H9 (cell line): ENCODE measurements at places on chromosomes 12 and 14. TPM values are rescaled to one million over a fixed set of nuclear protein-coding genes. Genes with fewer than 3 reads are reported as not detected.
A peak's percentile ranks its signal among the peaks of the same experiment; 100 is the strongest.

The TAS2R9 gene
- not detected in 2 replicates for total RNA-seq

DNA sequence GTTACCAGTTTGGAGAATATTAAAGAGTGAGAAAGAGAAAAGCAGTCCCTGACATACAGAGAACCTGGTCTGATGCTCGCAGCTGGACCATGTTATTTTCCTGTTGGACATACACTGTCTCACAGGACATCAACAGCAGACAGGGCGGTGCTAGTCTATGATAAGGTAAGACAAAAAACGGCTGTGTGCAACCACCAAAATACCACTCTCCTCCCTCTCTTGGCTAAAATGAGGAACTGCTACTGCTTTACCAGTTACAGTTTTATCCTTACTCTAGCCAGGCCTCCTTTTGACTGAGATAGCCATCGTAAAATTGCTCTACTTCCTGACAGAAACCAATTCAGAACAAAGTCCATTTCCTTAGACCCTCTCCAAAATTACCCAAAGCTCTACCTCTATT lies 47.0 kb upstream of the ERGIC2 start:
- no peaks in the 10 kb centered on the region for H3K4me1 ChIP-seq
- H3K27ac ChIP-seq, result no peak overlapping the region
- H3K36me3 ChIP-seq, result peaks cover 8% of the 10 kb centered on the region
- H3K4me3 ChIP-seq, result no peak overlapping the region
- DNase-seq, result no peak

The IGF1 gene
- not detected in 2 replicates for total RNA-seq

GRCh38 chr12:18837025-18837424 lies 99.1 kb downstream of the CAPZA3 start:
- H3K4me1 ChIP-seq, result no peaks in the 10 kb centered on the region
- DNase-seq, result no peak
- H3K27ac ChIP-seq, result no peak overlapping the region
- peaks cover 11% of the 10 kb centered on the region; the same call in 2 of the 3 replicates for H3K36me3 ChIP-seq

- H3K27me3 ChIP-seq, result no peaks in the 10 kb centered on the region
- no peaks in the 10 kb centered on the region for H3K4me1 ChIP-seq
- peaks cover 65% of the 10 kb centered on the region for H3K36me3 ChIP-seq
- no peak overlapping the region for H3K4me3 ChIP-seq
- no peak for DNase-seq
These were observed 51.9 kb downstream of the ZFYVE26 start for GRCh38 chr14:67764496-67764895.

GRCh38 chr12:105109465-105110212 lies 2.1 kb downstream of the WASHC4 start:
- peak overlapping the region; percentile 95 for H3K4me3 ChIP-seq
- peaks cover 8% of the 10 kb centered on the region for H3K36me3 ChIP-seq

The CMTM5 gene
- not detected in 2 replicates for total RNA-seq

- H3K4me1 ChIP-seq, result no peaks in the 10 kb centered on the region
- H3K27me3 ChIP-seq, result no peaks in the 10 kb centered on the region
- no peak overlapping the region for H3K27ac ChIP-seq
- DNase-seq, result no peak
- peaks cover 34% of the 10 kb centered on the region for H3K36me3 ChIP-seq
These were observed 7.4 kb downstream of the RAN start for GRCh38 chr12:130879212-130879686.

GRCh38 chr12:25361511-25361910 lies 110.8 kb upstream of the KRAS start:
- H3K27me3 ChIP-seq, result no peaks in the 10 kb centered on the region
- H3K27ac ChIP-seq, result no peak overlapping the region
- no peaks in the 10 kb centered on the region for H3K4me1 ChIP-seq
- no peak for DNase-seq

DNA sequence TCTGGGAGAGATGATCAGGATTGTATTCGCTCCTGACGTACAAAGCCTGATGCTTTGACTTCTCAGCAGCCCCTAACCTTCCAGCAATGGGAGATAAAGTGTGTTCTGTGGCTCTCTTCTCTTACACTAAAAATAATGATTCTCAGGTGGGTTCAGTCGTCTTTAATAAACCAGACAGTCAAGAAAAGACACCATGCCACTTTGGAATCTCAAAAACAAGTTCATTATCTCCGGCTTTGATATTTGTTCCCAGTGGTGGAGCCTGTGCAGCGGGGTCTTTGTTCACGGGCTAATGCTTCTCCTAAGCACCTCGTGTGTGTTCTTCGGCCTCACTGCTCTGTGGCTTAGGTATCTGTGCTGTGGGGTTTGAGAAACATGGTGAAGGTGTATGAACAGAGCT lies 1.6 kb downstream of the ACVR1B start:
- H3K36me3 ChIP-seq, result no peaks in the 10 kb centered on the region
- H3K4me3 ChIP-seq, result peak overlapping the region; percentile 89
- H3K4me1 ChIP-seq, result no peaks in the 10 kb centered on the region
- no peak overlapping the region for H3K27ac ChIP-seq
- no peak for DNase-seq
- peaks cover 19% of the 10 kb centered on the region; the same call in 1 of the 2 replicates for H3K27me3 ChIP-seq

DNA sequence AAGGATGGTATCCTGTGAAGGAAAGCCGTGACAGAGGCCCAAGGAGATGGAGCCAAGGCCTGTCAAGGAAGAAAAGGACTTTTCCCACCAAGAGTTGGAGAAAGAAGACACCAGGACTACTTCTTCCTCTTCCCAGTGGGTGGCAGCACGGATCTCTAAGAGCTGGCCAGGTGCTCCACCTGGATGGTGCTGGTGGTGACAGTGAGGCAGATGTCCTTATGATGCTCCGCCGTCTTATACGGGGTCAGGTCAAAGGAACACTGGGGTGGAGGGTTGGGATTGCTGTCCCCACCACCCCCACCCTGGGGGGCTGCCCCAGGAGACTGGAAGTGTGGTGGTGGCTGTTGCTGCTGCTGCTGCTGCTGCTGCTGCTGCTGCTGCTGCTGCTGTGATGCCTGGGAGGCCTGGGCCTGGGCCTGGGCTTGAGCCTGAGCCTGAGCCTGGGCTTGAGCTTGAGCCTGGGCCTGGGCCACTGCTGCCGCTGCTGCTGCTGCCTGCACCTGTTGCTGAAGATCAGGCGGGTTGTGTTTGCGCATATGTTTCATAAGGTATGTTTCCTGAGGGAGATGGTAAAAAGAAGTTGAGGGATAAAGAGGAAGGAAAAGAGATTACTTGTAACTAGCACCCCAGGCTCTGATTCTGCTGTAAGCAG lies 4.8 kb upstream of the ING4 start:
- DNase-seq, result peak; percentile 66
- peaks cover 52% of the 10 kb centered on the region for H3K36me3 ChIP-seq
- H3K27ac ChIP-seq, result no peak overlapping the region
- no peaks in the 10 kb centered on the region for H3K27me3 ChIP-seq
- no peak overlapping the region for H3K4me3 ChIP-seq

The OR6C70 gene
- total RNA-seq, result not detected in 2 replicates

The FAR2 gene
- 17.9 and 22.1 TPM in 2 replicates for total RNA-seq

DNA sequence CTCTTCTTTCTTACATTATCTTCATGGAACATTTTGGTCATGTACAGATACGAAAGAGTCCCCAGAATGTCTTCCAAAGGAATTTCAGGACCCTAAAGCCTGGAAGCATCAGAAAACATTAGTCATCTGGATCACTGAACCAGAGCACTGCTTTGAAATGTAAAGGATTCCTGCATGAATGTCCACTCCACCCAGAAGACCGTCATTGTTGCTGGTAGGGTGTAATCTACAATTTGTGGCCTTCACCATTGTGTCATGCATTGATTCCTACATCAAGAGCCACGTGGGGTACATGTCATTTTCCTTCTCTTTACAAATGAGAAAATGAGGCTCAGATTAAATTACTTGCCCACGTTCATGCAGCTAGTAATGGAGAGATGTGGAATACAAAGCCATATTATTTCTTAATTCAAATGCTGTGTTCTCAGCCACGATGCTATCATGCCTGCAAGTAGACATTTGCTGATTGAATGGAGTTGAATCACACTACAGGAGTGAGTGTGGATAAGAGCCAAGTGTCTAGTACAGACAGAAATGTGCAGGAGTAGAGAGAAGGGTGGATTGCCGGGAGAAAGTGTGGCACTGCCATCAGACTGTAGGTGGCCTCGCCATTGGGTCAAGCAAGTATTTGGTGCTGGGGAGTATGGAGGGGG lies 231.2 kb downstream of the C12orf75 start:
- H3K36me3 ChIP-seq, result no peaks in the 10 kb centered on the region
- H3K27ac ChIP-seq, result no peak overlapping the region
- no peak for DNase-seq
- no peak overlapping the region for H3K4me3 ChIP-seq
- peaks cover 7% of the 10 kb centered on the region; the same call in 1 of the 2 replicates for H3K4me1 ChIP-seq

The PRH1 gene
- 14.9 and 15.8 TPM in 2 replicates for total RNA-seq

The CIDEB gene
- not detected in 2 replicates for total RNA-seq

DNA sequence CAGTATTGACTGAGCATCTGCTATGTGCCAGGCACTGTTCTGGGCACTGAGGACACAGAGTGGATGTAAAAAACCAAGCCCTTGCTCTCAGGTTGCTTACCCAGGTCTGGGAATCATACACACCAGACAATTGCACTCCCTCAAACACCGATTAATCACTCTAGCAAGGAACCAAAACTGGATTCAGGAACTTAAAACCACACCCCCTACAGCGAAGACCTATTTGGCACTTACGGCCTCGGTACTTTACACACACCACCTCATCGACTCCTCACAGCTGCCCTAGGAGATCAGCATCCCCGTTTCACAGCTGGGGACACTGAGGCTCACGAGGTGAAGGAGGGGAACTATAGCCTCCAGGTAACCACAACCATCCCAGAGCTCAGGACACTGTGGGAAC lies 1.6 kb downstream of the GLTP start:
- peak overlapping the region; percentile 96 for H3K4me3 ChIP-seq
- H3K36me3 ChIP-seq, result no peaks in the 10 kb centered on the region
- DNase-seq, result no peak
- H3K27ac ChIP-seq, result no peak overlapping the region

DNA sequence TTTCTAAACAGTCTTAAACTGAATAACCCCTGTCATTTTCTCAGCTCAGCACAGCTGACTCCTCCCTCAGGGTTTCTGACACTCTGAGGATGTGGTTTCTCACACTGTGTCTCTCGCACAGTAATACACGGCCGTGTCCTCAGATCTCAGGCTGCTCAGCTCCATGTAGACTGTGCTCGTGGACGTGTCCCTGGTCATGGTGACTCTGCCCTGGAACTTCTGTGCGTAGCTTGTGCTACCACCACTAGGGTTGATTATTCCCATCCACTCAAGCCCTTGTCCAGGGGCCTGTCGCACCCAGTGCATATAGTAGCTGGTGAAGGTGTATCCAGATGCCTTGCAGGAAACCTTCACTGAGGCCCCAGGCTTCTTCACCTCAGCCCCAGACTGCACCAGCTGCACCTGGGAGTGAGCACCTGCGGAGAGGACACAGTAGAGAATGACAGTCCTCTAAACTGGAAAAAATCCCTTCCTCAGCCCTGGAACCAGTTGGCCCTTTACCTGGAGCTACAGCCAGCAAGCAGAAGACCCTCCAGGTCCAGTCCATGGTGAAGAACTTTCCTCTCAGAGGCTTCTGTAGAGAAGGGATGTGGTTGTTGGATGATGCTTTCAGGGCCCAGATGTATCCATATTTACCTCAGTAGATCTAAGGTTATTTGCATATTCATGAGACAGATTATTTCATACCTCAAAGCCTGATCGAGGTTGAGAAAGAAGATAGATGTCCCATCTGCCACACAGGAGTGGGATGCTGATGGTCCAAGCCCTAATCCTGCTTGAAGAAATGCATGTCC lies 984.8 kb downstream of the TMEM121 start:
- H3K4me1 ChIP-seq, result no peaks in the 10 kb centered on the region
- no peak for DNase-seq
- no peaks in the 10 kb centered on the region for H3K27me3 ChIP-seq
- H3K4me3 ChIP-seq, result no peak overlapping the region
- peaks cover 46% of the 10 kb centered on the region for H3K36me3 ChIP-seq

DNA sequence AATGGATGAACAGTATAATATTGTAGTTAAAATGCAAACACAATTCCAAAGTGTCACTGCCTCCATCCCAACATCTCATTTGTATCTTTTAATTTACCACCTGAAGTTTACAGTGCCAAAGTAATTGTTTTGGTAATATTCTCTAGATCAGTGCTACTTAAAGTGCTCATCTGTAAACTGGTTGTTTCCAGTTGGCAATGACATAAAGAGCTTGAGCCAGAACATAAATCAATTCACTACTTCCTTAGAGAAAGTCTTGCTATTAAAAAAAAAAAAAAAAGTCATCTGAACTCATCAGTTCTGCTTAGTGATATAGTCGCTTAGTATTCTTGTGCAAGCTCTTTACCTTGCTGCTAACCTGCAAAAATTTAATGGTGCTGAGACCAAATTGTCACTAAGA lies 16.4 kb downstream of the PLCZ1 start:
- no peak for DNase-seq
- no peak overlapping the region for H3K27ac ChIP-seq
- no peaks in the 10 kb centered on the region for H3K36me3 ChIP-seq
- H3K4me3 ChIP-seq, result no peak overlapping the region
- no peaks in the 10 kb centered on the region for H3K4me1 ChIP-seq
- no peaks in the 10 kb centered on the region for H3K27me3 ChIP-seq

- H3K36me3 ChIP-seq, result no peaks in the 10 kb centered on the region
- H3K27ac ChIP-seq, result no peak overlapping the region
- H3K27me3 ChIP-seq, result no peaks in the 10 kb centered on the region; the same call in 1 of the 2 replicates
- peaks cover 1% of the 10 kb centered on the region; the same call in 1 of the 2 replicates for H3K4me1 ChIP-seq
These were observed 7.3 kb downstream of the STXBP6 start for GRCh38 chr14:25042362-25043299.
